Activated CD4-positive, alpha-beta memory T cell treated with anti-CD3 and anti-CD28 coated beads for 36 hours (primary cell): ENCODE measurements at places on chromosomes 11 and 22. TPM values are rescaled to one million over a fixed set of nuclear protein-coding genes. Genes with fewer than 3 reads are reported as not detected.

The TRIM51 gene
- total RNA-seq: not detected

The CD248 gene
- total RNA-seq: not detected

The PTPRJ gene
- total RNA-seq: 37.0 TPM

The TYR gene
- total RNA-seq: not detected

The BIRC3 gene
- 139 TPM for total RNA-seq

The INS gene
- total RNA-seq: not detected

The HOATZ gene
- not detected for total RNA-seq

The TBX1 gene
- total RNA-seq: not detected

The OR5P2 gene
- total RNA-seq: not detected

The LTO1 gene
- 16.7 TPM for total RNA-seq

The NTM gene
- not detected for total RNA-seq

The OR56A1 gene
- not detected for total RNA-seq

The SCGB1D2 gene
- not detected for total RNA-seq

The SFI1 gene
- total RNA-seq: 227 TPM

The PKDREJ gene
- not detected for total RNA-seq

The SC5D gene
- 23.3 TPM for total RNA-seq

The GDPD4 gene
- total RNA-seq: not detected

The C11orf42 gene
- total RNA-seq: not detected

The CAVIN3 gene
- total RNA-seq: 29.2 TPM

The MYEOV gene
- total RNA-seq: 0.14 TPM

The CDCA5 gene
- 112 TPM for total RNA-seq

The SLC22A9 gene
- total RNA-seq: not detected

The CCDC15 gene
- total RNA-seq: 6.4 TPM

The ART1 gene
- not detected for total RNA-seq

The C22orf42 gene
- total RNA-seq: not detected

The OR2AG1 gene
- not detected for total RNA-seq

The DERL3 gene
- 8.1 TPM for total RNA-seq

The CBL gene
- total RNA-seq: 30.8 TPM

The DBX1 gene
- not detected for total RNA-seq

The NXPE2 gene
- total RNA-seq: not detected

The PATE2 gene
- total RNA-seq: not detected

The SYT7 gene
- total RNA-seq: not detected

The UPK3A gene
- total RNA-seq: not detected

The PRRG4 gene
- total RNA-seq: 0.43 TPM

The OR4S1 gene
- total RNA-seq: not detected

The COPB1 gene
- 107 TPM for total RNA-seq

The ADAMTS15 gene
- not detected for total RNA-seq

The SEPTIN3 gene
- 2.8 TPM for total RNA-seq

The PAX6 gene
- not detected for total RNA-seq

The TCF20 gene
- 71.6 TPM for total RNA-seq

The HSPB2 gene
- not detected for total RNA-seq

The CALCA gene
- not detected for total RNA-seq

The CHRM1 gene
- not detected for total RNA-seq

The KRTAP5-11 gene
- total RNA-seq: not detected

The FXYD2 gene
- not detected for total RNA-seq
